GM12878 (cell line): ENCODE measurements at places on chromosomes 5 and 9. TPM values are rescaled to one million over a fixed set of nuclear protein-coding genes. Genes with fewer than 3 reads are reported as not detected.

KIAA0825 gene
- 1.2 and 1.3 TPM in 2 replicates for total RNA-seq

FCN2 gene
- not detected in 2 replicates for total RNA-seq

DNA sequence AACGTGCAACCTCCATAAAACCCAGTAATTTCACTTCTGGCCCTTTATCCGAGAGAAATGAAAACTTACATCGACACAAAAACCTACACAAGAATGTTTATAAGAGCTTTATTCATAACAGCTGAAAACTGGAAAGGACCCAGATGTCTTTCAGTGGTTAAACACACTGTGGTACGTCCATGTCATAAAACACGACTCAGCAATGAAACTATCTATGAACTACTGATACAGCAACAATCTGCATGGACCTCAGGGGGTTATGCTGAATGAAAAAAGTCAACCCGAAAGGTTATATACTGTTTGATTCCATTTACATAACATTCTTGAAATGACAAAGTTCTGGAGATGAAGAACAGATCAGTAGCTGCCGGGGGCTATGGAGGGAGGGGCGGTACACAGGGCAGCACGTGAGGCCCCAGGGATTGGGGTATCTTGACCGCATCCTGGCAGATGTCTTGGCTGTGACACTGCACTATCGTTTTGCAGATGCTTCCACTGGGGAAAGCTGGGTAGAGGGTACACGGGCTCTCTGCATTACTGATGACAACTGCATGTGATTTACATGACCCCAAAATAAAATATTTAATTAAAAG is 4.1 kb downstream of the CCDC127 start:
- no peaks in the 10 kb centered on the region for H3K27me3 ChIP-seq
- H3K27ac ChIP-seq: no peak overlapping the region
- no peaks in the 10 kb centered on the region; the same call in 1 of the 2 replicates for H3K4me1 ChIP-seq

PCDHA9 gene
- not detected in 2 replicates for total RNA-seq

GRCh38 chr9:33151601-33152000 is 15.5 kb downstream of the B4GALT1 start:
- peaks cover 1% of the 10 kb centered on the region; the same call in 1 of the 2 replicates for H3K36me3 ChIP-seq
- DNase-seq: no peak
- H3K27ac ChIP-seq: peak overlapping the region; percentile 20; the same call in 1 of the 2 replicates
- H3K4me1 ChIP-seq: peaks cover 51% of the 10 kb centered on the region

HTR4 gene
- not detected in 2 replicates for total RNA-seq

DNA sequence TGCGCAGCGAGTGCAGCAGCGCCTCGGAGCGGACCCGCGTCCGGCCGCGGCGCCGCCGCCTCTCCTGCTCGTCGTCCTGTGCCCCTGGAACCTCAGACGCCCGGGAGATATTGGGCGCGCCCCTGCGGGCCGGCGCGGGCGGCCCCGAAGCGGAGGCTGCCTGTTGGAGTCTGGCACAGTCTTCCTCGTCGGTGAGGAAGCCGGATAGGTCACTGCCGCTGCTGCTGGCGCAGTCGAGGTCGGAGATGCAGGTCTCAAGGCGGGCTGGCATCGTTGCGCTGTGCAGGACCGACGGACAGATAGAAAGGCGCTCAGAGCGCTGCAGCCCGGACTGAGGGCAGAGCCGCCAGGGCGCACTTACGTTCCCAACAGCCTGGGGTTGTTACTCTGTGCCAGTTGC is 344 bp downstream of the NEUROG1 start:
- no peaks in the 10 kb centered on the region for H3K4me1 ChIP-seq
- peaks cover 9% of the 10 kb centered on the region for H3K27me3 ChIP-seq
- H3K4me3 ChIP-seq: no peak overlapping the region
- H3K36me3 ChIP-seq: no peaks in the 10 kb centered on the region
- DNase-seq: no peak

RNF44 gene
- total RNA-seq: 46.5 and 51.9 TPM in 2 replicates

AHRR gene
- total RNA-seq: 27.8 and 35.2 TPM in 2 replicates

DNA sequence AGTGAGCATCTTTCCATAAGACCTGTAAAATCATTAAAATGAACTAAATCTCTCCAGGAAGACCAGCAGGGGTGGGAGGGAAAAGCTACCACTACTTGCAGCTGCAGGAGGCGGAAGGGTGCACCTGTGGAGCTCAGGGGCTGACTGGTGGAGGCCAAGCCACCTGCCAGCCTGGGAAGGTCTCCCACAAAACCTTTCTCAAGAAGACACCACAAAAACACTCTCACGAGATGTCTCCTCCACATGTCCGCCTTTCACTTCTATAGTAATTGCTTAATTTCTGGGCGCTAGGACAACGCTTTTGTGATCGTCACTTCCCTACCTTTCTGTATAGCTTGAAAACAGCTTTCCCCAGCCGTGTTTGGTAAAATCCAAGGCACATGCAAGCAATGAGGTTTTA is 114.4 kb downstream of the ROR2 start:
- H3K4me1 ChIP-seq: no peaks in the 10 kb centered on the region
- H3K4me3 ChIP-seq: no peak overlapping the region
- no peaks in the 10 kb centered on the region for H3K36me3 ChIP-seq
- no peak for DNase-seq
- no peak overlapping the region for H3K27ac ChIP-seq
- H3K27me3 ChIP-seq: 0 out of 2 replicates have a peak, but pooled peaks cover 4% of the 10 kb centered on the region
